ENCODE measurements at places on chromosomes 5 and 9.

DNA sequence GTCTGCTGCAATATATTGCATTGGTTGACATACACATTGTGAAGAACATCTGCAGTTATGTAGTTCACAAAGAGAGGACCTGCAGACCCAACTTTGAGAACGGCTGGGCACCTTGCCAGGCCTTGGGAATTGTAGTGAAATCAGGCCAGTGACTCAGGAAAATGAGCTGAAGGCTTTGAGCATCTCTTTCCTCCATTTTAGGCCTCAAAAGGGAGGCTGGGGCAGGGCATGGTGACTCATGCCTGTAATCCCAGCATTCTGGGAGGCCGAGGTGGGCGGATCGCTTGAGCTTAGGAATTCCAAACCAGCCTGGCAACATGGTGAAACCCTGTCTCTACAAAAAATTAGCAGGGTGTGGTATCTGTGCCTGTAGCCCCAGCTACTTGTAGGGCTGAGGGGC is 1.4 kb upstream of the IPPK start:
- peak; percentile 93 for DNase-seq

DNA sequence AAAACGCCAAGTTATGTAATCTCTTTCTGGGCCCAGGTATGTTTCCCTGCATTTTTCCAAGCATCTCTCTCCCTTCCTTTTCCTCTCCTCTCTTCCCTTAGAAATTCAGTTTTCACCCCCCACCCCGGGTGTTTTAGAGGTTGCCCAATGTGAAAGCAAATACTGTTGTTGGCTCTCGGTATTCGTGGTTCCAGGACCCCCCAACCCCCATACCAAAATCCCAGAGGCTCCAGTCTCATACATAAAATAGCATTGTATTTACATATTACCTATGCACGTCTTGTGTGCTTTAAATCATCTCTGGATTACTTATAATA is 48.8 kb downstream of the ACER2 start:
- DNase-seq: no peak

DNA sequence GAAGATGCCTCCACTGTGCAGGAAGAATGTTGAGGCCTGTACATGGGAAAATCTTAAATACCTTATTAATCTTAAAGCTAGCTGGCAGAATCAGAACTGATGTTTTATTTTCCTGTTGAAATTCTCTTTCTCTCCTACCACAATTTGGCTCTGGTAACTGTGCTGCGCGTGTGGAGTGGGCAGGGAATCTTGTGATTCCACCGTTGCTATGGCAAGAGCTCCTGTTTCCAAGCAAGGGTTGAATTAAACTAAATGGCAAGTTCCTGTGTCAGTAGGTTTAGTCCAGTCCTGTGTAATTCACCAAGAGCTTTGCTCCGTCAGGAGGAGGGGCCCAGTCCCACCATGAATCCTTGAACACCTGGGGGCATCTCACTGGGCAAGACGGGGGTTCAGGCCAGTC is 36.4 kb downstream of the NXNL2 start:
- peak; percentile 14 for DNase-seq

DNA sequence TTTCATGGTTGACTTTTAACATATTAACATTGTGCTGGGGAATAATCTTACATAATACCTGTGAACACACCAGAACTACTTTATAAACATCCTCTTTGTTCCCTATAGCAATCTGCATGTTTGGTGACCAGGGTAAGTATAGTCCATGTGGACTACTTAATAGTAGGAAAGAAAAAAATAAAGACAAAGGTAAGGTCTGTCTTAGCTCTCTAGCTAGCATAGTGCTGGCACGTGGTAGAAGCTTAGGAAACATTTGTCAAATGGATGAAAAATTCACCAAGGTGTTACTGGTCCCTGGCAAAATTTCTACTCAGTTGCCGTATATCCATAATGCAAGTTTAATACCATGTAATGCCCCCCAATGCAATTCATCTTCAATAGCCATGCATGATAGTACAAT is 78.6 kb upstream of the ABCA1 start:
- DNase-seq: no peak

GRCh38 chr9:110942522-110942921 is 95.7 kb downstream of the LPAR1 start:
- peak; percentile 54 for DNase-seq

DNA sequence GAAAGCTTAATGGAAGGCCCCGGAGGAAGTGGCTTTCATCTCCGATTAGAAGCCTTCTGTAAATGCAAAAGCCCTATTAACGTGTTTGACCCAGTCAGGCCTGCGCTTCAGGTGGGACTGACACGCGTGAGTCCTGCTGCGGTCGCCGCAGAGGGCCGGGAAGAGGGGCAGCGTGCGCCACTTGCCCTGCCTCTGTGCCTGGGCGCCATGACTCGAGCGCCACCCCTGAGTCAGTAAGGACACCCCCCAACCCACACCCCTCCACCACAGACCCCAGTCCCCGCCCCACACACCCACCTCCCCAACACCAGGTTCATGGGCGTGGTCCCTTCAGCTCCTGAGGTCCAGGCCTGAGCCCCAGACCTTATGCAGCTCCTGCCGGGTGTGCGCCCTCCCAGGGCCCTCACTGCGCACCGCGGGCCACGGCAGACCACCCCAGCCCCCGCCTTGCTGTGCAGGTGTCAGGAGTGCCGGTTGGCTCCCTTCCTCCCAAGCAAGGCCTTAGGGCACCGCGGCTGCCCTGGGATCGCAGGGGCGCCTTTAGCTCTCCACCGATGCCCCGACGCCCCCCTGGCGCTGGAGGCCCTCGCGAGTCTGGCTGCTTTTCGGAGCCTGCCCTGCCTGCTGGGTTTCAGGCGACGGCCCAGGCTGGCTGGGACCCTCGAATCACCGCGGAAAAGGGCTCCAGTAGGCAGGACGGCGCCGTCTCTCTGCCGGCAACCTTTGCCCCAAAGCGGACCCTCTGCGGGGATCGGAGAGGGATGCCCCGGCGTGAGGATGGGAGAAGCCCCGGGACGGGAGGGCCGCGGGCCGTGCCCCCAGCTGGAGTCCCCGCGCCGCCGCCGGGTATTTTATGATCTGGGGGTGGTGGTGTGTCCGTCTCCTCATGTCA is 625 bp upstream of the OLFM1 start:
- DNase-seq: no peak

- peak; percentile 82 for DNase-seq
These were observed 88.0 kb upstream of the ELL2 start for GRCh38 chr5:96049398-96050272.

DNA sequence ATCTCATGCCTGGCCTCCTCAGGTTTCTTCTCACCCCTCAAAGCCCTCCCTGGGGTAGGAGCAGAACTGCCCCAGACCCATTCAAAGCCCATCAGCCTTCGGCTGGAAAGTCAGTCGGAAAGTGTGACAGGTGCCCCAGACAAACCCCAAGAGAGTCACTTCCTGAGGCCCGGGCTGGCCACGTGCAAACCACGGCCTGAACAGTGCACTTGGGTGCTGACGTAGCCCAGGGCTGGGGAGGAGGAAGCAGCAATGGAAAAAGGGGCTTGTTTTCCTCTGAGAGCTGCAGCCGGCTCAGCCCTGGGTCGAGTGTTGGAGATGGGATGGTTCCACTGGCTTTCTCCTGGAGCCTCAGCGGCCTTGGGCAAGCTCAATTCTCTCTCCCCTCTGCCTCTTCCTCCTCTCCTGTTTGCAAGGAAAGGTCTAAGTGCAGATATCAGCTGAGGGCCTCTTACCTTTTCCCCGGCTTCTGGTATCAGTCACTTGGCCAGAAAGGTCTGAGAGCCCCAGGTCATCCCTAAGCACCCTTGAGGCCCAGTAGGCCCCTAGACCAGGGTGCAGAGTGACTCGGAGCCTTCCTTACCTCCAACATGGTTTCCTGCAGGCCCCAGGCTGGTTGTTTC is 5.9 kb upstream of the EGR1 start:
- DNase-seq: no peak

GRCh38 chr9:123401879-123402513 is 46.0 kb downstream of the CRB2 start:
- peak; percentile 73 for DNase-seq

- peak; percentile 84 for DNase-seq
These were observed 667.1 kb upstream of the RGMB start for GRCh38 chr5:98106116-98107031.

DNA sequence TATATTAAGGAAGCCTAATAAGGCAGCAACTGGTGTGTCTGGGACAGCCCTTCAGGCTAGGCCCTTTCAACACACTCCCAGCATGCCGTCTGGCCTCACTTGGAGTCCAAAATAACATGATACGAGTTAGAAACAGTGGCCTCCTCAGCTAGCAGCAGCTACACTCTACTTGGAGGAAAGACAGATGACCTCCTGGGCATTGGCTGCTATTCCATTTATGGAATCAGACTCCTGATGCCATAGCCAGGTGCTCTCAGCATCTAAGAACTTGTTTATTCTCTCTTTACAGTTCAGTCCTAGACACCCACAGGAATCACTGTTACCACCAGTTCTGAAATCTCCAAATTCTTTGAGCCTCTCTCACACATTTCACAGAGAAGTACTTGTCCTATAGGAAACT is 31.8 kb downstream of the RUSC2 start:
- peak; percentile 78 for DNase-seq

DNA sequence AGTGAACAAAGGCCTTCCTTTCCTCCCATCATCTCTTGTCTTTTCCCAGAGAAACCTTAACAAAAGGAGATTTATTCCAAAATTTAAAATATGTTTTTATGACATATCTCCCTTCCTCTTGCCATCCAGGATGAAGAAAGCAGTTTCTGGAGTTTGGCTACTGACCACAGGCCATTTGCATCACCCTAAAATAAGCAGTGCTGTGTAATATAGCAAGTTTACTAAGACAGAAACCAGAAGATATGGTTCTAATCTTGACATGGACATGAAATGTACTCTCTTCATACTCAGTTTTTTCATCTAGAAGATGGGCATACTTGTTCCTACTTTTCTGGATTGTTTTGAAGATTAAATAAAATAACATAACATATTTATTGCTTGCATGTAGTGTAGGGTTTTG is 50.2 kb upstream of the ZFAND5 start:
- no peak for DNase-seq

DNA sequence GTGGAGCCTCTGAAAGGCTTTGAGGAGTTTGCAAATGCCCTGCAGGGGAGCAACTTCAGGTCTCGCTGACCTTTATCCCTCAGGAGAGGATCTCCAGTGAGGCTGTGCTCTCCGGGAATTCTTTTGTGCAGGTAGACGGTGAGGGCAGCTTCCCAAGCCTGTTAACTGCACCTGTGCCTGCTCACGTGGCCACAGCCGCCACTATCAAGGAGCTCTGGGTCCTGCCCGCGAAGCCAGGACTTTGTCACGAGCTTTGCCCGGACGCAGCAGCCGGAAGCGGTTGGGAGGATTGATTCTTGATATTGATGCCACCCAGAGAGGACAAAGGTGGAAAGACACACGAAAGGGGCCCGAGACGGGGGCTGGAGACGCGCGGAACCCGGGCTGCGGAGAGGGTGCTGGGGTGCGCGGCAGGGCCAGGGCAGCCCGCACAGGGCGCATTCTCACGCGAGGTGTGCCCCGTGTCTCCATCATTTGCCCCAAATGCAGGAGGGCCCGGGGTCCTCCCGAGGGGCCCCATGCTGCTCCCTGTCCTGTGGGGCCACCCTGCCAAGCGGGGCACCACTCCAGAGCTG is 18.2 kb downstream of the SLC9A3 start:
- no peak for DNase-seq

DNA sequence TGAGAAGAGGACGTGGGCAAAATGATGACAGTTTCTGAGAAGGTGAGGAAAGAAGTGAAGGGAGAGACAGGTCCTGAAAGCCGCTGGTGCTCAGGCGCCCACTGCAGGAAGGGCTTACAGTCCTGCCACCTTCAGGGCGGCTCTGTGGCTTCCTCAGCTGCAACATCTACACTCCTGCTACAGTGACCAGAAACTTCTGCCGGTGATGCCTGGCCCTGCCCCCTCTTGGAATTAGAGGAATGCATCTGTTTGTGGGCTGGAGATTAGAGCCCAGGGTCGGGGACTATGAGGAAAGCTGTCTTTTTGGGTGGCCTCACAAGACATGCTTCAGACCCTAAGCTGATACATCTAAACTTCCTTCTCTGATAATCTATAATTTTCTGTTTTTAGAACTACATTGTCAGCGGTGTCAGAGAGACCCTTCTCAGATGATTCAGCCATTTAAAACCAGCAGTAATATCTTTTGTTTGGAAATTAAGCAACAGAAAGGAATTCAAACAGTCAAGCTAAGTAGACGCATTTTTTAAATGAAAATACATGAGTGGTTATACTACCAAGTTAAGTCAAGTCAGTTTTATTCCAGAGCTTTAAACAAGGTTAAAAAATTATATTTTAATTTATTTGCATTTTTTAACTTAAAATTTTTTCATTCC is 30.4 kb downstream of the PRDM6 start:
- DNase-seq: peak; percentile 65

DNA sequence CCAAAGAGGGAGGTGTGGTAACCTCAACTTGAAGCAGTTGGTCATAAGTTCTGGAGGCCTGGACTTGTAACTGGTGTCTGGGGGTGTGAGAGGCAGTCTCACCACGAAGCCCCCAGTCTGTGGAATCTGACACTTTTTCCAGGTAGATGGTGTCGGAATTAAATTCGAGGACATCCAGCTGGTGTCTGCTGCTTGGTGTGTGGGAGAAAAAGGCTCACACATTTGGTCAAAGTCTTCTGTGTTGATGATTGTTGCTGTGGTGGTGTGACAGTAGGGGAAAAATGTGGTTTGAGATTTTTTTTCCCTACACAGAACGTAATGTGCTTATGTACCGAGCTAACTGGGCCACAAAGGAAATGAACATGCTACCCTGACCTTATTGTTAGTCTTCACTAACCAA is 251.9 kb downstream of the MAT2B start:
- no peak for DNase-seq

DNA sequence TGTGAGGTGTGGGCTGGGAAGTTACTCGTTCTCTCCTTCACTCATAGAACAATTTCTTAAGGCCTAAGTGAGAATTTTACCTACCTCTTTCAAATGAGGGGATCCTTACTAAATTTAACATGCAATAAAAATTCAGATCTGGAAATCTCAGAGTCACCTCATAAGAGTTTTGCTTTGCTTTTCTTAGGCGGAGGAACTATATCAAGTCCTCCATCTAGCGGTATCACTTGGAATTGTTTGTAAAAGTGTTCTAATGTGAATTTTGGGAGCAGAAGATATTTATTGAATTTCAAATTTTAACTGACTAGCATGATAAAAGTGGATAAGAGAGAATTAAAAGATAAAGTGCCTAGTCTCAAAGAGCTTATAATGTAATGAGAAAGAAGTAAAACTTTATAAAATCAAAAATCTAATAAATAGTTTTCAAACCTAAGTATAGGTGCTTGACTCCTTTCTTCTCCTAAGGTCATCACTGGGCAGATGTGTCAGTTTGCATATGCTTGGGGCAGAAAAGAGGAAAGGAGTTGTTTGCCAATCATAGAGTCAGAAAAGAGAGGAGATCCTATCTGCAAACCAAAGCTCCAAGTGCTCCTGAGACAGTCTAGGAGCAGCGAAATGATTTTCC is 145.7 kb upstream of the DAB2 start:
- peak; percentile 78 for DNase-seq

DNA sequence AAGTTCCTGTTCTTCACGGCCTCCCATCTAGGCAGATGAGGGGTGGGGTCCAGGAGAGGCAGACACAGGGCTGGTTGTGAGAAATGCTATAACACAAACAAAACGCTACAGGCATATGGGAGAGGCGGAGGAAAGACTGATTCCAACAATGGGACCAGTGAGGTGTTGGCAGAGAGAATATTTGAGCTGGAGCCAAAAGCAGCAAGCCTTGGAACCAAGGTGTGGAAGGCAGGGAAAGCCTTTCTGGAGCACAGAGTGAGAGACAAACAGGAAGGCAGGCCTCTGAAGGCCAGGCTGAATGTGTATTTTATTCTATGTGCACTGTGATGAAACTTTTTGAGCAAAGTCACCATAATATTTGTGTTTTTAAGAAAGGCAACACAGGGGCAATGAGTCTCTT is 2.9 kb downstream of the ATPSCKMT start:
- DNase-seq: no peak

Data from GM23248 (cell line).